GM12864 (cell line): ENCODE measurements at places on chromosomes 2 and 18.
A peak's percentile ranks its signal among the peaks of the same experiment; 100 is the strongest.

DNA sequence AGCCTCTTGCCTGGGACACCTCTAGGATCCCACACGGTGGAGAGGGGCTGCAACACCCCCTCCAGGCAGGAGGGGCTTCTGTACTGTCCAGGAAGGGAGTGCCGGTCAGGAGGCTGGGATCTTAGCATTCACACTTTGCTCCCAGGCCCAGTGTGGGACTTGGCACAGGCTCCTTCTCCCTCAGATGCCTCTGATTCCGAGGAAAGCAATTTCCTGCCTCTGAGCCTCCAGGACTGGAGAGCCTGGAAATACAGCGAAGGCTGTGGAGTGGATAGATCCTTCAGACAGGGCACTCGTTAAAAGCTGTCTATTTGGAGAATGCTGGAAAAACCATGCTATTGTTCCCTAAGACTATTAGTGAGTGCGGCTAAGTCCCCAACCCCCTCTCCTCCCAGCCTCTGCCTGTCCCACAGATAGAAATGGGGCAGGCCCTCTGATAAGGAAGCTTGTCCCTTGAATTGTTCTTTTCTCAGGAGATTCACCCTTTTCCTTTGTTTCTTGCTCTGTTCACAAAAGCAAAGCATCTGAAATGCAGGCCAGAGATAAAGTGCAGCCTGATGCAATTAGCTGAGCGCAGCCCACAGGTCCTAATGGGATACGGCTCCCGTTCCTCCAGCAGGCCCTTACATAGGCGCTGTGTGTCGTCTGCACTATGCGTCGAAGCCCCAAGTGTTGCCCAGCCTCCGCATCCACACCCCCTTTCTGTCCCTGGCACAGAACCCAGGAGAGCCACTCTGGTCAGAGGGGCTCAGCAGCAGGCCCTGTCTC is 252.2 kb downstream of the KLHL29 start:
- no peak for DNase-seq

DNA sequence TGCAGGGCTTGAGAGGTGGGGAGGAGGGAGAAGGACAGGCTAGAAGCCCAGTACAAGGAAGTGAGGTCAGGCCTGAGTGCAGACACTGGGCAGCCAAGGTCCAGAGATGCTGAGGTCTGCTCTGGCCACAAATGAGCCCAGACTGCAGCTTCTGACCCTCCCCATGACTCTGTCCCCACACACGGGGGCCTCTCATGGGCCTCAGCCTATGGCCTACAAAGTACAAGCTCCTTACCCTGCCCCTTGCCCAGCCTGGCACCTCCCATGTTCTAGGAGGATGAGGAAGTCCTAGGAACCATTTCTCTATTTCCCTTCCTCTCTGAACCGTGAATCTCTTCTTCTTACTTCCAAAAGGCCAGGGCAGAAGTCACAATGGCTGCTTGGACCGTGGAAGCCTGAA is 193.8 kb downstream of the ANKRD30B start:
- no peak for DNase-seq

- no peak for DNase-seq
Measured at GRCh38 chr2:133044556-133044955, 374.6 kb upstream of the LYPD1 start.

- no peak for DNase-seq
Measured at GRCh38 chr2:74008761-74009395, 24.2 kb downstream of the TET3 start.

DNA sequence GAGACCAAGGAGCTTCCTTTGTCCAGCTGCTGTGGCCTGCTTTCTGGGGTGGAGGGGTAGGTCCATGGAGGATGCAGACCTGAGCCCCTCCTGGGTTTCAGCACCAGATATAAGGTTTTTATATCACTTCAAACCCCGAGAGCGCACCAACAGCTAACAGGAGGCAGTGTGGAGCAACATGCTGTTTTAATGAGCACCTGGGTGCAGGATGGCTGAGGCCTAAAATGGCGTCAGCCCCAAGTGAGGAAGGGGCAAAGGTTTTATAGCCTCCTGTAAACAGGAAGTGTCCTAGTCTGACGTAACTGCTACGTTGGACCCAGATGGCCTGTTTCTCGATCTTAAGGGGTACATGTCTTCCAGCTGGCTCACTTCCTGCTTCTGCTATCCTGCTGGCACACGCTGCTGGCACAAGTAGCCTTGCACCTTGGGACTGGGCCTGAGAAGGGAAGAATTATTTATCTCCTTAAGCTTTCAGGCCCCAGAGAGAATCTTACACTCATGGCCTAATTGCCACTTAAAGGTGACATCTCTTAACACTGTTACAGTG is 11.4 kb upstream of the REG1B start:
- no peak for DNase-seq

DNA sequence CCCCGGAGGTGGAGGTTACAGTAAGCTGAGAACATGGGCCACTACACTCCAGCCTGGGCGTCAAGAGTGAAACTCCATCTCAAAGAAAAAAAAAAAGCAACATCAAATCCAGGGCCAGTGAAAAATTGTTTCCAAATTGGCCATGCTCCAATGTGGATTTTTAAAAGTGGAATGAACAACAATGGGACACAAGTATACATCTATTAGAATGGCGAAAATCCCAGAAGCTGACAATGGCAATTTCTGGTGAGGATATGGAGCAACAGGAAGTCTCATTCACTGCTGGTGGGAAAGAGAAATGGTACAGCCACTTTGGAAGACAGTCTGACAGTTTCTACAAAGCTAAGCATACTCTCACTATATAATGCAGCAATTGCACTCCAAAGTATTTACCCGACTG is 161.4 kb downstream of the UXS1 start:
- DNase-seq: no peak

GRCh38 chr2:237474442-237474911 is 12.6 kb upstream of the MLPH start:
- no peak for DNase-seq

- no peak for DNase-seq
Measured at GRCh38 chr2:231708773-231709635, 679 bp downstream of the PTMA start.

- DNase-seq: no peak
Measured at GRCh38 chr2:188810586-188810985, 163.6 kb upstream of the COL3A1 start.

DNA sequence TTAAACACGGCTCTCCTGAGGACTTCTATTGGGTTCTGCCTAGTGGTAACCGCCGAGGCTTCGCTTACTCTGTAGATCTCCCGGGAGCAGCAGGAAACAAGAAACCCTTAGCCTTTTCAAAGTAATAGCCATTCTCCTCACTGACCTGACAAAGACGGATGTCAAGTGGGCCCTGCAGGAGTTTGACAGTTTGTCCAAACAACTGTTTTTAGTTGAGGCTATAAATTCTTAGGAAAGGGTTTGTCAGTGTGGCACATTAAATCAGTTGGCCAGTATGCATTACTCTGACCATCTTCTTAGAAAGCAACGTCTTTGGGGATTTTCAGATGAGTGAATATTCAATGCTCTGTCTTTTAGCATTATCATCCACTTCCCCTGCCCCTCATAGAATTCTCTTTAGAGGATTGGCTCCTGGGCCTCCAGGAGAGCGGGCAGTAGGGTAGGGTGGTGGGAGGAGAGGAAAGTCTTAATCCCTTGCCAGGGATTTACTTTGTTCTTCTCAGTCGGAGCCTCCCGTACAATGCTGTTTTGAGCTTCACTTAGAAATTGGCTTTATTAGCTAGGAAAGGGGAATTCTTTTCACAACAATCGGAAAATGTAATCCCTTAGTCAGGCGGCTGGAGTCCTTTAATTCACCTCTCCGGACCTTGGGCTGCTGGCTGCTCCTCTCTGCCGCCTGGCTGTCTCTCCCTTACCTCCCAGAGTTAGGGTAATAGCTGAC is 13.3 kb upstream of the C18orf32 start:
- DNase-seq: no peak

- no peak for DNase-seq
Measured at GRCh38 chr18:49572611-49573345, 10.9 kb downstream of the LIPG start.

DNA sequence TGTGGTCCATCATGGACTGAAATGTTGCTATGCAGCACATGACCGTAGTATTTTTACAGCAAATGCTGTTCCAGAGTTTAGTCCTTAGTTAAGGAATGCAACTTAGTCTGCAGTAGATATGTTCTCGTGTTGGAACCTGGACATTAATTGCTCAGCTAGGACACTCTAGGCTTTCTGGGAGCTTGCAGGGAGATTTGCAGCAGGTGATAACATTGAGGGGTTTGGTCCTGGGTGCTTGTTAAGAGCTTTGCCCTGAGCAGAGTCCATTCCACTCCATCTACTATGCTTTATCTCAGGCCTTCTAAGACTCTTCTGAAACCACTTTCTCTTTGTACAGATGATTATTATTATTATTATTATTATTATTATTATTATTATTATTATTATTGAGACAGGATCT is 27.1 kb downstream of the DRC1 start:
- DNase-seq: no peak

DNA sequence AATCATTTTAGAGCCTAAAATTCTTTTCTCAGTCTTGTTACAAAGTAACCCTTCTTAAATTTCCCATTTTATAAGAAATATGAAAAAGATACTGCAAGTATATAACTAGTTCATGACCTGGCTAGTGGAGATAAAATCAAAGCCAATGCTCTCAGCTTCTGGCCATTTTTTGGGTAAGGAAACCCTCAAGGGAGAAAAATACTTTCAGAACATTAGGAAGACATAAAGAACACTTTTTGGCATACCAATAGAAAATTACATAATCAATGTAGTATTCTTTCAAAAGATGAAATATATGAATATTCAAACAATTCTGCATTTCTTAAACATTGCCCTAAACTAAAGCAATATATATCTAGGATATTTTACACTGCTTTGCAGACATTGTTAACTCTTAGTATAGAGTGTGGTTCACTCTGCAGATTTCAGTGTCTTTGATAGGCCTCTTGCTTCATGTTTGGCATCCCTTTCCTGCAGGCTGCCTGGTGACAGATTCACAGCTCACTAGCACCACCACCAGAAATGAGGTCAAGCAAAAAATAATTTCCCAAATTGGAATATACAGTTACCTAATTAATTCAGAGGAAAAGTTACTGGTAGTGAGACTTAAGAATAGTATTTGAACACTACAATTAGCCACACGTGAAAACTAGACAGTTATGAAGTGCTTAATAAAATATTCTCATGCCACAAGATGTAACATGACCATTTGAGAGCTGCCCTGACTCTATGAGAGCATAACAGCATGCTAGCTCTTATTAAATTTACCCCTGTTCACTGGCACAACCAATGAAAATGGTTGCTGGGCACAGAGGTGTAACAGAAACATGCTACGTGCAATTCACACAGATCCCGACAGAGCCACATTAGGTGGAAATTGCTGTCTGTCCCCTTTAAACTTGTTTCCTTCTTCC is 36.0 kb downstream of the PAIP2B start:
- DNase-seq: no peak

GRCh38 chr2:20327370-20327769 is 23.3 kb downstream of the PUM2 start:
- DNase-seq: no peak

GRCh38 chr2:2757764-2758163 is 426.7 kb upstream of the MYT1L start:
- peak; percentile 13 for DNase-seq

DNA sequence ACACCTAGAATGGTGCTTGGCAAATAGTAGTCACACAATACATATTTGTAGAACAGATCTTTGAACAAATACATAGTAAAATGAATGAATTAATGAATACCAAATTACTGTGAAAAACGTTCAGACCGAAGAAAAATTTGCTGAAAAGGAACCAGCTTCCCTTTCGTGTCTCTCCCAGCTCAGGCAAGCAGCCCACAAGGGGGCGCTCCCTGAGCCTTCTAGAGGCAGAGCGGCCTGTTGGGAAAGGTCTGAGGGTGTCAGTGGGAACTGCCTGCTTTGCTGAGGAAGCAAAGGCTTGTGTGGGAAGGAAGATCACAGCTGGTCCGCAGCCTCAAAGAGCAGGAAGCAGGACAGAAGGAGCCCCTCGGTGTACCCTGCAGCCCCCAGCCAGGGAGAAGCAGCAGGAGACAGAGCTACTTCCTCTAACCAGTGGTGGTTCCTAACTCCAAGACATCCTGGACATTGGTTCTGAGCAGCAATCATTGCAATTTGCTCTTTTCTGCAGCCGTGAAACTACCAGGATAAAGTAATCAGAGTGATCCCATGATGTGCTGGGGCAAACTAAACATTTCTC is 231.1 kb downstream of the ANKRD30B start:
- DNase-seq: no peak

DNA sequence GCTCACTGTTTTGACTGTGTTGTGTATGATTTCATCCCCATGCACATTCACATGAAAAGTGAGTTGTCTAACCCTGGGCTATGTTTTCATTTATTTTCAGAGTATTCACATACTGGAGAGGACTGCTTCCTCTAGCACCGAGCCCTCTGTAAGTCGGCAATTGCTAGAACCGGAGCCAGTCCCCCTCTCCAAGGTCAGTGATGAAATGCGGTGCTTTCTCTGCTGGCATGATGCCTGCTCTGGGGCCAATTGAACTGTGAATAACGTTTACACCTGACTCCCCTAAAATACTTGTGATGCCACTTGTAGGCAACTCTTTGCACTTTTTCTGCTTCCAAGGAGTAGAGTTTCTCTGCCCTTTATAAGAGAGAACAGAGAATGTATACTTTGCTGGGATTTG is 126.9 kb downstream of the PRKRA start:
- DNase-seq: no peak

- DNase-seq: no peak
Measured at GRCh38 chr2:16406496-16407289, 258.9 kb downstream of the CYRIA start.

- no peak for DNase-seq
Measured at GRCh38 chr2:76491503-76491902, 780.8 kb upstream of the GCFC2 start.

DNA sequence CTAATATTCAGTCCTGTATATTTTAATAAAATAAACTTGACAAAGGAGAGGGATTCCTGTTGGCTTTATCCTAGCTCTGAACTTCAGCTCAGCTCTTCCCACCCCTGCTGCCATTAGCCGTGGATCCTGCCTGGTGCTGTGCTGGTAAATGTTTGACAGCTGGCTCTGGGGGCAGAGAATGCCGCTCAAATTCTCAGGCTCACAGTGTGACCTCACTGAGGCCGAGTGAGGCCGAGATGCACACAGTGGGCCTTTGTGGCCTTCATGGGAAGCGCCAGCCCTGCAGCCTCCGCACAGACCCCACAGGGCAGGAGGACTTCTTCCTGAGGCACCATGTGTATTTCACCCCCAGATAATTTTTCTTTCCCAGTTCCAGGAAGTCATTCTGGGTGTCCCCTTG is 16.5 kb upstream of the FAHD2A start:
- DNase-seq: no peak

DNA sequence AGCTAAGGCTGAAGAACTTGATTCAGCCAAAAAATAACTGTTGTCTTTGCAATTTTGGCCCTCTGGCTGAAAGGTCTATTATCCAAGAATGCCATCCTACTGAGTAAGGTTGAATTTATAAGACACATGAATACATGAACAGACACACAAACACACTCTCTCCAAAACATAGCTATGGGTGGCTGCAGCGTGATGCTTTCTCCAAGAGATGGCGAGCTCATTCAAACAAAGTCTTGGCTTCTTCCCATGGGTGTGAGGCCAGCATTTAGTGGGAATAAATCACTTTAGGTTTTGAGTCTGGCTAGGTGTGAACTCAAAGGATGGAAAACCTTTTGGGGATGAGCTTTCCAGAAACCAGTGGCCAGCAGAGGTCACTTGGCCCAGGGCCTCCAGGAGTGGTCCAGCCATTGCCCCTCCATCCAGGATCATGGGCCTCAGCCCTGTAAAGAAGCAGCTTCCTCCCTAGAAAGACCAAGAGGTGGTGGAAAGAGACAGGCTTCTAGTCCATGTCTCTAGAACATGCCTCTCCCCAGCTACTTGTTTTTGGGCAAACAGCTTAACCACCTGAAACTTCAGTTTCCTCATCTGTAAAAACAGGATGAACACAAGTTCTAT is 11.0 kb upstream of the OSR1 start:
- no peak for DNase-seq

- DNase-seq: no peak
Measured at GRCh38 chr2:154480521-154480920, 218.0 kb upstream of the KCNJ3 start.
